ENCODE measurements at places on chromosomes 12 and 14. TPM values are rescaled to one million over a fixed set of nuclear protein-coding genes. Genes with fewer than 3 reads are reported as not detected.

DNA sequence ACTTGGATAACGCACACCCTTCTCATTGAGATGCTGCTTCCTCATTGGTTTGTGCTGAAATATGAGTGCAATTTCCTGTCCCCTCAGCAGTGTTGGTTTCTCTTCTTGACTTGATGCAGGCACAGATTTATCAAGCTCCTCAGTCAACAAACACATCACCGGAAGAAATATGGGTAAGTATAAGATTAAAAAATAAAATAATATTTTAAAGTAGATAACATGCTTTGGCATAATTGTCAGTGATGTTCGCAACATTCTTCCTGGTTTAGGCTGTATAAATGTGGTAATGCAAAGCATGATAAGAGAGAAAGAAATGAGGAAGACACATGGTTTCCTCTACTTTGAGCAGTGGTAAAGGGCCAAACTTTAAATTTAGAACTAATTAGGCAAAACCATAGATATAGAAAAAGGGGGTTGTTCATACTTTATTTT lies at the start of gene GPR65:
GPR65 (plus strand) TSS at position 86 of the 432 bp plus-strand sequence. CDS start 5,713 bp downstream, outside the sequence.
- H3K36me3 ChIP-seq: no peaks in the 10 kb centered on the region
- H3K4me1 ChIP-seq: no peaks in the 10 kb centered on the region
- no peak for DNase-seq
- no peaks in the 10 kb centered on the region for H3K27me3 ChIP-seq

DNA sequence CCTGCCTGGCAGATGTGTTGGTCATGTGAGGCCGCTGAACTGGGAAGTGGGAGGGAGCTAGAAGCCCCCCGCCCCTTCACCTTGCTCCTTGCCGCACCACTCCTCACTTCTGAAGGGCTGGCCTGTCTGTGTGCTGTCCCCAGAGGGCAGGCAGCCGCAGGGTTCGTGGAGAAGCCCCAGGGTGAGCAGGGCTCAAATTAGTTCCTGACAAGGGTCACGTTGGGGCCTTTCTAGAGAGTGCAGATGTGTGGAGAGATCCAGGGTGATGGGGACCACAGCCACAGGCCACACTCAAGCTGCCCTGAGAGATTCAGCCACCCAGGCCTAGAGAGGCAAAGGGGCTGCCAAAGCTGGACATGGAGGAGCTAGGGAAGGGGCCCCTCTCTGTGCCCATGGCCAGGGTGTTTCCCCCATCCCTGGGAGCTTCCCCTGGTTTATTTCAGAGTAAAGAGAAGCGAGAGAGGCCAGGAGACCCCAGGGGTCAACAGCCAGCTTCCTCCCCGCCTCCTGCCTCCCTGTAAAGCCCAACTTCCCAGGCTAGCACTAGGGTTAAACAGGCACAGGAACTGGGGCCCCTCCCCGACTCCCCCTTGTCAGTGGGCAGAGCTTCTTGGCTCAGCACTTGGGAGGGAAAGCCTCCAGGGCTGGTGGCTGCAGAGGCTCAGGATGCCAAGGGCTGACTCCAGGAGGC lies 16.2 kb downstream of the SLC25A29 start:
- DNase-seq: peak; percentile 74
- no peaks in the 10 kb centered on the region for H3K36me3 ChIP-seq
- no peak overlapping the region for H3K4me3 ChIP-seq
- H3K27me3 ChIP-seq: no peaks in the 10 kb centered on the region
- peak overlapping the region; percentile 81 for H3K27ac ChIP-seq
- H3K4me1 ChIP-seq: peaks cover 13% of the 10 kb centered on the region

GRCh38 chr14:96053600-96054381 lies 14.6 kb downstream of the C14orf132 start:
- no peaks in the 10 kb centered on the region for H3K36me3 ChIP-seq
- peak; percentile 53 for DNase-seq
- H3K4me3 ChIP-seq: no peak overlapping the region

Gene CLEC9A
- not detected for total RNA-seq

Gene ZDHHC22
- total RNA-seq: 0.12 TPM

Gene PIK3C2G
- not detected for total RNA-seq

Gene RNASE4
- 9.6 TPM for total RNA-seq

DNA sequence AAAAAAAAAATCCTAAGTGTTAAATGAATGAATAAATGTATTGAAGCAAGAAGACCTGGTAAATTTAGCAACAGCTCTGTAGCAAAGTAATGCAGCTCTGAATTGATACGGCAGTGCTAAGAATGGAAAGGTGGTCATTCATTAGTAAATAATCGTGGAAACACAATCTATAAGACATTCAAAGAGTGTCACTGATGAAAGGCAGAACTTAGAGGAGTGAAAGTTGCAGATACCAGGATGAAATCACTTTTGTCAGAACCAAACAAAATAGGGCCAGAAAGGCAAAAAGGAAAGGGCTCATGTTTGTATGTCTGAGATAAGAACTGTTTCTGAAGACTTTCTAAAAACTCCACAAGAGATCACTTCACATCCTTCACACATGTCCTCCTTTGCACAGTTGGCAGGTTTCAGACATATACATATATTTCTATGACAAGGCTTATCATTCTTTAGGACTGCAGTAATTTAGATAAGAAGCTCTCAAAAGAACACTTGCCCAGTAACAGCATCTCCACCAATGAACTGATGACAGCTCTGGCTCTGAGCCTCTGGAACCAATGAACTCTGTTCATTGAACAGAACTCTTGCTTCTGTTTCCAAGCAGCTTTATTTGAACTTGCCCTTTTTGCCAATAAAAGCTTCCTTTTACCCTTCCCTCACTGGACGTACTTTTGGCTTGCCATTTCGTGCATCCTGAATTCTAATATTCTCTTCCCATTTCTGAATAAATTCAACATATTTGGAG lies 4.2 kb upstream of the LRR1 start:
- no peaks in the 10 kb centered on the region for H3K36me3 ChIP-seq
- H3K27me3 ChIP-seq: no peaks in the 10 kb centered on the region
- peak; percentile 80 for DNase-seq
- H3K4me1 ChIP-seq: peaks cover 18% of the 10 kb centered on the region
- peak overlapping the region; percentile 87 for H3K27ac ChIP-seq
- H3K4me3 ChIP-seq: no peak overlapping the region

GRCh38 chr12:52280796-52281560 lies 6.5 kb downstream of the KRT86 start:
- H3K4me3 ChIP-seq: no peak overlapping the region
- H3K36me3 ChIP-seq: no peaks in the 10 kb centered on the region
- no peak overlapping the region for H3K27ac ChIP-seq
- H3K4me1 ChIP-seq: no peaks in the 10 kb centered on the region
- DNase-seq: no peak

GRCh38 chr12:52772772-52773171 lies 4.4 kb downstream of the KRT76 start:
- DNase-seq: no peak
- no peak overlapping the region for H3K27ac ChIP-seq
- H3K4me3 ChIP-seq: no peak overlapping the region
- H3K4me1 ChIP-seq: no peaks in the 10 kb centered on the region
- H3K36me3 ChIP-seq: no peaks in the 10 kb centered on the region

DNA sequence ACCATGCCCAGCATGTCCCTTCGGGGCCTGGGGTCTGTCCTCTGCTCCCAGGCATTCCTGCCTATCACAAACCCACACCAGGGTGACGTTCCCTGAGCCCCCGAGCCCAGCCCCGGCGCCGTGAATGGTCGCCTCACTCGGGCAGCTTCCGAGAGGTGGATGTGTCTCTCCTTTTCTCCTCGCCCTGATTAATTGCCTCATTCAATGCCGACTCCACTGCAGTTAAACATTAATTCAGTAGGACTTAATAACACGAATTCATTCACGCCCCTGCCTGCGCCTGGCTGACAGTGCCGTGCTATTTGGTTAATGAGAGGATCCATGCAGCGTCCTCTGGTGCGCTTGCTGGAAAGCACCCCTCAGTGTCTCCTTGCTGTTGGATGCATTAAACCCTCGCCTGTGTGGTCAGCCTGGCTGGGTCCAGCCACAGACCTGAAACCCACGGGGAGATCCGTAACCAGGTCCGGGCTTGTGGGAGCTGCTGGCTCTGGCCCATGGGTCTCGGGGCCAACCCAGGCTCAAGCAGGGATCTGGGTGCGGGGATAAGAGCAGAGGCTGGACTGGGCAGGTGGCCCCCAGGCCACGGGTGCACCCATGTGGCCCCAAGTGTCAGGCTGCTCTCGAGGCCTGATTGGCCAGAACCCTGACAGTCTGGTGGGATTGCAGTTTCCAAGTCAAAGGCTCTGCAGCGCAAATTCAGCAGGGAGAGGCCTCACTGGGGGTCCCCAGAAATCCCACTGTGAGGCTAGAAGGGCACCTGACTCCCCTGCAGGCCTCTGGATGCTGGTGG lies 55.4 kb downstream of the FBRSL1 start:
- H3K36me3 ChIP-seq: no peaks in the 10 kb centered on the region
- H3K27ac ChIP-seq: no peak overlapping the region
- DNase-seq: no peak
- H3K4me3 ChIP-seq: no peak overlapping the region
- no peaks in the 10 kb centered on the region for H3K27me3 ChIP-seq

GRCh38 chr12:28855761-28856310 lies 293.2 kb upstream of the FAR2 start:
- H3K36me3 ChIP-seq: no peaks in the 10 kb centered on the region
- no peaks in the 10 kb centered on the region for H3K4me1 ChIP-seq
- no peak overlapping the region for H3K4me3 ChIP-seq
- H3K27ac ChIP-seq: no peak overlapping the region

Gene HNF1A
- not detected for total RNA-seq

Gene FZD10
- 0.14 TPM for total RNA-seq

- H3K4me1 ChIP-seq: peaks cover 22% of the 10 kb centered on the region
- H3K36me3 ChIP-seq: peaks cover 25% of the 10 kb centered on the region
- DNase-seq: peak; percentile 94
- H3K4me3 ChIP-seq: no peak overlapping the region
- peak overlapping the region; percentile 80 for H3K27ac ChIP-seq
- no peaks in the 10 kb centered on the region for H3K27me3 ChIP-seq
Observed at GRCh38 chr12:108826101-108826806, 31.1 kb downstream of the SSH1 start.

GRCh38 chr12:119198440-119198839 lies 19.7 kb downstream of the HSPB8 start:
- H3K36me3 ChIP-seq: peaks cover 5% of the 10 kb centered on the region
- no peak overlapping the region for H3K27ac ChIP-seq
- DNase-seq: no peak
- no peak overlapping the region for H3K4me3 ChIP-seq
- no peaks in the 10 kb centered on the region for H3K27me3 ChIP-seq
- no peaks in the 10 kb centered on the region for H3K4me1 ChIP-seq

Gene KLHL33
- total RNA-seq: 0.18 TPM

DNA sequence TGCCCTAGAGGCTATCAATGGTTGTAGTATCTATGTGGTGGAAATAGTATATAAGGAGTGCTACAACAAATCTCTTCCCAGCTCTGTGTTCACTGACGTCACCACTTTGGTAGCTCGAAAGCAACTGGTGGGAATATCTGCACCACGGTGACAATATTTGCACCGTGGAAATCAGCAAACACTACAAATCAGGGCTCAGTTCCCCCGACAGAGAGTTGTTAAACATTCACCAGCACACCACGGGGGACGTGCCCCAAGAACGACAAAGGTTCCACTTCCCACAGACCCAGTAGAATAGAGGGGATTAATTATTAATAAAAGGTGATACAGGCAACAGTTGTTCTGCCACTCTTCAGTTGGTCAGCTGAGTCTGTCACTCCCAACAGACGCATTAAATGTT lies 98.4 kb downstream of the CCDC60 start:
- H3K4me1 ChIP-seq: no peaks in the 10 kb centered on the region
- no peaks in the 10 kb centered on the region for H3K36me3 ChIP-seq
- no peaks in the 10 kb centered on the region for H3K27me3 ChIP-seq
- no peak overlapping the region for H3K27ac ChIP-seq
- DNase-seq: no peak

GRCh38 chr12:522692-523378 lies 63.1 kb downstream of the B4GALNT3 start:
- no peaks in the 10 kb centered on the region for H3K27me3 ChIP-seq
- no peaks in the 10 kb centered on the region for H3K36me3 ChIP-seq
- peak overlapping the region; percentile 43 for H3K27ac ChIP-seq
- DNase-seq: no peak

- H3K4me1 ChIP-seq: no peaks in the 10 kb centered on the region
- H3K27me3 ChIP-seq: no peaks in the 10 kb centered on the region
- no peak overlapping the region for H3K27ac ChIP-seq
- DNase-seq: no peak
- H3K4me3 ChIP-seq: no peak overlapping the region
Observed at GRCh38 chr14:69328765-69329164, 68.8 kb downstream of the GALNT16 start.

GRCh38 chr12:62379026-62379722 lies 87.5 kb upstream of the MON2 start:
- no peaks in the 10 kb centered on the region for H3K27me3 ChIP-seq
- H3K4me3 ChIP-seq: no peak overlapping the region
- DNase-seq: peak; percentile 10
- no peak overlapping the region for H3K27ac ChIP-seq
- H3K36me3 ChIP-seq: peaks cover 8% of the 10 kb centered on the region

Gene TCTN2
- total RNA-seq: 5.8 TPM

GRCh38 chr12:93122569-93123091 lies 193.5 kb upstream of the EEA1 start:
- DNase-seq: no peak
- H3K27me3 ChIP-seq: no peaks in the 10 kb centered on the region
- H3K4me3 ChIP-seq: no peak overlapping the region
- H3K4me1 ChIP-seq: peaks cover 42% of the 10 kb centered on the region
- H3K27ac ChIP-seq: peak overlapping the region; percentile 42

- no peaks in the 10 kb centered on the region for H3K36me3 ChIP-seq
- no peak overlapping the region for H3K4me3 ChIP-seq
- no peak overlapping the region for H3K27ac ChIP-seq
- peak; percentile 48 for DNase-seq
Observed at GRCh38 chr12:51686727-51687126, 95.7 kb downstream of the SCN8A start.

Gene KLRC3
- not detected for total RNA-seq

Gene CPNE6
- 0.12 TPM for total RNA-seq

GRCh38 chr14:40204441-40205175 lies 772.4 kb upstream of the FBXO33 start:
- H3K27ac ChIP-seq: no peak overlapping the region
- DNase-seq: no peak
- no peaks in the 10 kb centered on the region for H3K4me1 ChIP-seq
- H3K27me3 ChIP-seq: no peaks in the 10 kb centered on the region
- H3K4me3 ChIP-seq: no peak overlapping the region

DNA sequence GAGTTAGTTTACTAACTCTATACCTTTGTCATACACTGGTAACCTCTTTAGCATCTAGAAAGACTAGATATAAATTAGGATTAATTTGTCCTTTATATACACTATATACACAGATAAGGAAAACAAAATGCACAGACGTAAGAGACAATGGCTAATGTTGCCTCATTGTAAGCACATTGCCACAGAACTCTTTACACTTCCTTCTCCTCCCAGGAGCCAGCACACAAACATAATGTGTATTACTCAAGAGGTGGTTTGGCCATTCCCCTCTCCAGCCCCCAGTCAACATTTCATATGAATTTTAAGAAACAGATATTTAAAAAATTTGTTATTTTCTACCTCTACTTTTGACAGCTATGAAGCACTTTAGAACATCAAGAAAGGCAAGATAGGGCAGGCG lies 131.4 kb upstream of the OR4E1 start:
- H3K27me3 ChIP-seq: no peaks in the 10 kb centered on the region
- peaks cover 17% of the 10 kb centered on the region for H3K4me1 ChIP-seq
- no peak for DNase-seq
- no peak overlapping the region for H3K27ac ChIP-seq

Gene OAS1
- not detected for total RNA-seq
